Retina (tissue), 1 donor: ENCODE measurements at places on chromosomes 3 and 15.

GRCh38 chr3:117246771-117247555 lies 537.4 kb downstream of the TUSC7 start:
- no peak for DNase-seq

- no peak for DNase-seq
Observed at GRCh38 chr15:33677238-33677830, 291.0 kb upstream of the CHRM5 start.

GRCh38 chr3:120642368-120642948 lies 39.6 kb downstream of the HGD start:
- no peak for DNase-seq

- DNase-seq = no peak
Observed at GRCh38 chr3:156795890-156796481, 30.2 kb upstream of the LEKR1 start.

GRCh38 chr15:57203906-57204305 lies 172.4 kb upstream of the CGNL1 start:
- DNase-seq = no peak

- DNase-seq = no peak
Observed at GRCh38 chr3:28907616-28908015, 373.3 kb upstream of the RBMS3 start.

GRCh38 chr15:92645051-92645631 lies 10.4 kb downstream of the FAM174B start:
- no peak for DNase-seq

- no peak for DNase-seq
Observed at GRCh38 chr3:24420224-24420623, 74.4 kb downstream of the THRB start.

DNA sequence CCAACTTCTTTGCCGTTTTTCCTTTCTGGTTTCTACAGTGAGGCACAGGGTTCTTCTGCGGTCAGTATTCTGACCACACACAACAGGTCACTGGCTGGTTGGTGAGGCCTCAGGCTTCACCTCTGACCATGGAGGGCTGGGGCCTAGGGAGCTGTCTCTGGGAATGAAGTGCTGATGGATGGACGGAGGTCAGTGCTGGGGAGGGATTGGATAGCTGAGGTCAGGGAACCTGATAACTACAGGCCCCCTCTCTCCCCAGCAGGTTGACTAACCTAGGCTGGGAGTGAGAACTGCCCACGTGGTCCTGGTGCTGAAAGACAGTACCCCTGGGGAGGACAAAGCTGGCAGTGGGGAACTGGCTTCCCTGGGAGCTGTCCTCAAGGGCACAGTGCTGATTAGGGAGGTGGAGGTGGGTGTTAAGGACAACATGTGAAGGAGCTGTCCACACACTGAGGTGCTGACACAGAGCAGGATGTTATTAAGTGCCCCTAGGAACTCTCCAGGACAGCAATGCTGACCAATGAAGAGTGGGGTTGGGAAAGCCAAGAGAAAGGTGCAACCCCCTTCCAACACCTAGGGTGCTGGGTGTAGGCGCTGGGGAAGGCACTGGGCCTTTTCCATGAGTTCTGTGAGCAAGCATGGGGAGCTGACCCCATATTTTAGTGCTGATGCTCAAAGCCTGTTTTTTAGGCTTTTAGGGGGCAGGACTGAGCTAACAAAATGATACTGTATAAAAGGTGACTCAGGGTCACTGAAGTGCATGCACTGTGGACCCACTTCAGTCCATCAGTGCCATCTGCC lies 45.2 kb downstream of the ATP2B2 start:
- peak; percentile 54 for DNase-seq
